ENCODE measurements at places on chromosomes 3 and 15.

GRCh38 chr15:51443282-51443914 lies 101.9 kb downstream of the GLDN start:
- no peak for DNase-seq

GRCh38 chr15:95626501-95627361 lies 703.8 kb upstream of the NR2F2 start:
- DNase-seq, result no peak

DNA sequence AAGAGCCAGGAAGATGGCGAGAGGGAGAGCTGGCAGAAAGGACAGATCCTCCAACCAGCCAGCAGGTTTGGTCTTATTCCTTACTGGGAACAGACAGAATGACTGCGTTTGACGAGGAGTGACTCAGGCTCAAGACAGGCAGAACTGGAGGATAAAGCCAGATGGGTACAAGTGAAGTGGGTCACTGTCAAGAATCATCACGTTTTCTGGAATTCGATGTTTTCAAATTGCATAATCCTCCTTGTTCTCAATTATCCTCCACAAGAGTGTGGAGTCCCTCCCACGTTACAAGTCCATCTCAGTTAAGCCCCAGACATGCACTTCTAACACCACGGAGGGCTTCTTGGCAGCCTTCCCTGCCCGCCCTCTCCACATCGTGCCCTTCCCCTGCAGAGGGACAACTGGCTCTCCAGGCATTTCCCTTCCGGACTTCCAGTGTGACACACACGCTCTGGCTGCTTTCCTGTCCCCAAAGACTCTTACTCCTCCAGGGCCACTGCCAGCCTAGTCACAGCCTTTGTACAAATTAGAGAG lies 183.1 kb downstream of the CHST2 start:
- no peak for DNase-seq

GRCh38 chr3:152299249-152299976 lies 30.7 kb downstream of the MBNL1 start:
- peak; percentile 27 for DNase-seq

GRCh38 chr15:41933326-41933725 lies 39.0 kb downstream of the EHD4 start:
- no peak for DNase-seq

DNA sequence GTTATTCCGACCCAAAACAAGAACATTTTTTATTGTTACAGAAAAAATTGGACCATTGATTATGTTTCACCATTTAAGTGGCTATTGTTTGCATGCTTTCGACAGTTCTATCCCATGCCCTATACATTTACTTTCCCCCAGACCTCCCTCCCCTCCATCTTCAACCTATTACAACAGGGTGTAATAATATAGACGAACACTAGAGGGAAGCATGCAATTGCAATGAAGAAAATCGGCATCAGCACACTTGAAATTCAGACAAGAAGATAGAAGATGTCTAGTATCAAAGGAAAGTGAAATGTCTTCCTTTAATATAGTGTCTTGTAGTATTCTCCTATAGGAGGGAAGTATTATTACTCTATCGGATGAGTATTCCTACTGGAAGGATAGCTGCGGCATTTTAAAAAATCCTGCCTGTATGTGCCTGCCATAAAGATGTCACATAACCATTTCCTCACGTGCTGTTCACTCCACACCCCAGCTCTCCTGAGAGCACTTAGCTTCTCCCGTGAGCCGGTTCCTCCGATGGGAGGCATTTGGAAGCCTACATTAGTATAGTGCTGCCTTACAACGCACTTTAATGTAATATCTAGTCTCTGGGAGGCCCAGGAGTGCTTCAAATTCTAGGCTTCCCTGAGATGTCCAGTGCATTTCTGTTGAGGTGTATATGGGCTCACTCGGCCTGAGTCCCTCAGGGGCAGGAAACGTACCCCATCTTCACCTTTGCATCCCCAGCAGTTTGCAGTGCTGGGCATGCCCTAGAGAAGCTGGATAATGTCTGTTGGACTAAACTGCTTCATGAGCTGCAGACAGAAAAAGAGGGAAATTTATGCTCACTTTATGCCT lies 17.8 kb upstream of the ERICH6 start:
- no peak for DNase-seq

DNA sequence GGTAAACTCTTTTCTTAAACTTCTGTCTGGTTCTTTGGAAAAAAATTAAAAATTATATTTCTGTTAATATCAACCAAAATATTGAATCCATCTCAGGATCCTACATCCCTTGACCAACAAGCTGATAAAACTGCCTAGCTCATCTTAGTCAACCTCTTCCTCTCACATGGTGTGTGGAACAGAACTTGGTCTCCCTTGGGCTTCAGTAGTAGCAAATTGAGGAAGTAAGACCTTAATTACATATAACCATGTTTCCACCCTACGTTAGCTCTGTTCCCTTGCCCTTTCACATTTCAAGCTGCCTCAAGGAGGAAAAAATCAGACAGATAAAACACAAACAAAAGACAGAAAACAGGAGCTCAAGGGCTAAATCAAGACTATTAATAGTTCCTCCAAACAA lies 116.4 kb downstream of the GREM1 start:
- DNase-seq, result no peak

GRCh38 chr3:150372320-150372719 lies 35.8 kb upstream of the TSC22D2 start:
- no peak for DNase-seq

DNA sequence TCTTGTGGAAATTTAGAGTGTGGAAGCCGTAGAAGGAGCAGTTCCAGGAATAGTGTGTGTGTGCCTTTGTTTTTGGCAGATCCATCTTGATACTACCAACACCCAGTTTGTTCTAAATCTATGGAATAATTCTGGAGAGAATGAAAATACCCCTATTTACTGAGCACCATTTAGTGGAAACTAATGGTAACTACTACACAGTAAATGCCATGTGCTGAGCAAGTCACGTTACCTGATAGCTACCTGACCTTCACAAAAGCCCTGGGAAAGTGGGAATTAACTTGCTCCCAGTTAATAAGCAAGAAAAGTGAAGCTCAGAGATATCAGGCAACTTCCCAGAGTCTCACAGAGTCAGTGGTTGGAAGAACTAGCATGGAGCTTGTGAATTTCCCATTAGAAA lies 137.7 kb downstream of the ARPP21 start:
- DNase-seq, result no peak

GRCh38 chr3:15496341-15496664 lies 25.2 kb downstream of the COLQ start:
- DNase-seq, result no peak

GRCh38 chr15:28886431-28887338 lies 911 bp downstream of the APBA2 start:
- no peak for DNase-seq

- no peak for DNase-seq
These were observed 25.4 kb upstream of the CHMP2B start for GRCh38 chr3:87201727-87202126.

GRCh38 chr15:83844742-83845141 lies 190.8 kb downstream of the ADAMTSL3 start:
- no peak for DNase-seq

DNA sequence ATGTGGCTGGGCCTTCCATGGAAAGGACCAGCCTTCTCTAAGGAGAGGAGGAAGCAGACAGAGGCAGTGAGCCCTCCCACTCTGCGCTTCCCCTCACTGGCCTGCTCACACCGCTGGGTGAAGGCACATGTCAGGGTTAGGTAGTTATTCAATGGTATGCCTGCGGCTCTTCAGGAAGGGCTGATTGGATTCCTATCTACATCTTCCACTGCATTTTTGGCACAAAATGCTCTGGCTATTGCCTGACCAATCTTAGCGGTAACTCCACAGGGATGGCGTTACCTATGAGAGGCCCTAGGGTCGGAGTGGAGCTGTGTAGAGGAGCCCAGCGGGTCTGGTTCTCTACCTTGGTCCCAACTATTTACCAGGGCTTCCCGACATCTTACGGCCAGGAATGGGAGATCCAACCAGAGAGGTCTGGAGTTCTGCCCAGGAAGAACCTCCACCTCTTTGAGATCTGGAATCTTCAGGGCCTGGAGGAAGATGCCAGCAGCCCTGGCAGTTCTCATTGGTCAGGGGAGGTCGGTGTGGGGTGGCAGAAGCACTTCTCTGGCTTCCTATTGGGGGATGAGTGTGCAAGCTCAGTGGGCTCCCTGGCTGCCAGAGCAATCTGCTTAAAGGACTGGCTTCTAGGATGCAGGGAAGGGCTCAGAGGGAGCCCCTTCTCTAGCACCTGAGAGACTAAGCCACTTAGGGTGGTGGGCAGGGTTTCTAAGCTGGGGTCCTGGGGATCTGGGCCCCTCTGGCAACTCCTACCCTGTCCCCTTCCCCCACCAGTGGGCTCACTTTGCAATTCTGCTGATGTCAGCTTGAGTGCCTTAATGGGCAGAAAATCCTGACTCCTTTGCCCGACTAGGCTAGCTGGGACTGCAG lies 24.3 kb downstream of the SNX33 start:
- no peak for DNase-seq

- no peak for DNase-seq
These were observed 43.2 kb upstream of the SPPL2A start for GRCh38 chr15:50808728-50809127.

DNA sequence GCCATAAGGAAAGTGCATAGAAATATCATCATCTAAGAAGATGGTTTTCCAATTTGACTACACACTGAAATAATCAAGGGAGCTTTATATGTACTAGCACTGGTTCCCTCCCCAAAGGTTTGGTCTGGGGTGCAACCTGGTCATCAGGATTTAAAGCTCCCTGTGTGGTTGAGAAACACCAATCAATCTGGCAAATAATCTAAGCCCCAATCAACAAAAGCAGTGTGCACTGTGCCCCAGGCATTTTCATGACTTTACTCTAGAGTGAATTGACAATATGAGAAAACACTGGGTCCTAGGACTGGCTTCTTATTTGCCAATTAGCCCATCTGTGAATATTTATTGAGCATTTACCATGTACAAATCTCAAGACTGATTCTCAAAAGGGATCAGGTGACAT lies 255.1 kb downstream of the MEIS2 start:
- DNase-seq, result no peak

DNA sequence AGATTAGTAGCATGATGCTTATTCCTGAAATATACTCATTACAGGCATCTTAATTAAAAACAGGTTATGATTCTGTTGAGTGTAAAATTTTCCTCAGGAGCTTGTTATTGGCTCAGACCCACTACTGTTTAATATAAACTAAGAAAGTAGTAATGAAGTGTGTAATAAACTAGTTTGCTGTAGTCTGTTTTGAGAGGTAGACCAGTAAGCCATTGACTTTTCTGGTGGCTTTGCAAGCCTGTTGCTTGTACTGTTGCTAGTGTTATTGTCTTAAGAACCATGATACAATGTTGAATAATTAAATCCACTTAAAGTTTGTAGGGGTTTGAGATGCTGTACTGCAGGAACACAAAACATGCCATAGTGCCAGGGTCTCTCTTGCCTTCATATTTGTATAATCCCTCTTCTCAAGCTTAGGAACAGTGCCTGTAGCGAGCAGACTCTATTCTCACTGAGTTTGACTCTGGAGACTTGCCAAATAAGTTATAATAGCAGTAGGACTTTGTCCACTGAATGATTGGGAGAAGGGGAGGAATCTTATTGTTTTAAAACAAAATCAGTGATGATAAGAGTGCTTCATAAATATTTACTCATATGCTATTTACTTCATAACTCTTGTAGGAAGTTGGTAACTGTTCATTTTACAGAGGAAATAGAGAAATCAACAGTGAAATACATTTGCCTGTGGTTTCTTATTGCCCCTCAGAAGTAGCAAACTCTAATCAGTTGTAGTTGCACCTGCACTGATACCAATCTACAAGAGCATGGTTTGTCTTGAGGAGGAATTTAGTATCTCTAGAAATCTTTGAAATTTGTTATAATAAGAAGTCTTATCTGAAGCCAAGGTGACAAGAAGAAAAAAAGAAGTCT lies 13.4 kb downstream of the TCF12 start:
- DNase-seq, result no peak

Data from activated naive CD4-positive, alpha-beta T cell treated with Interleukin-2 at 50 U/mL for 16 hours (primary cell).